Stimulated activated CD4-positive, alpha-beta T cell treated with anti-CD3 and anti-CD28 coated beads, Interleukin-4, amount 100 ng/mL, for 48 hours (primary cell): ENCODE measurements at places on chromosomes 6 and 20.

DNA sequence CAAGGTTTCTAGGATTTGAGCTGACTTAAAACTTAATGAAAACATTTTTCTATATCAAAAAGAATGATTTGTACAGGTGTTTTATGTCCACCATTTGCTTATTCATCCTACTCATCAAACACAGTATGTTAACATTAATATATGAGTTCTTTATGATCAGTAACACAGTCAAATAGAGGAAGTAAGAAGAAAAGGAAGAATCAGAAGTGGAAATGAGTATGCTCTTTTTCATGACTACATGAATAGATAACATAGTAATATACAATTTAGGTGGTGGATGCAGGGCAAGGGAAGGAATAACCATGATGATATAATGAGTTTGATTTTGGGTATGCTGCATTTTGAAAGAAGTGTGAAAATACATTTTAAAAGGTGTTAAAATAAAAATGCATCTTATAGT is 16.5 kb downstream of the KPNA5 start:
- no peak for DNase-seq

GRCh38 chr6:149184523-149184922 is 133.0 kb upstream of the TAB2 start:
- no peak for DNase-seq

GRCh38 chr20:61126369-61127195 is 125.5 kb upstream of the CDH4 start:
- no peak for DNase-seq

DNA sequence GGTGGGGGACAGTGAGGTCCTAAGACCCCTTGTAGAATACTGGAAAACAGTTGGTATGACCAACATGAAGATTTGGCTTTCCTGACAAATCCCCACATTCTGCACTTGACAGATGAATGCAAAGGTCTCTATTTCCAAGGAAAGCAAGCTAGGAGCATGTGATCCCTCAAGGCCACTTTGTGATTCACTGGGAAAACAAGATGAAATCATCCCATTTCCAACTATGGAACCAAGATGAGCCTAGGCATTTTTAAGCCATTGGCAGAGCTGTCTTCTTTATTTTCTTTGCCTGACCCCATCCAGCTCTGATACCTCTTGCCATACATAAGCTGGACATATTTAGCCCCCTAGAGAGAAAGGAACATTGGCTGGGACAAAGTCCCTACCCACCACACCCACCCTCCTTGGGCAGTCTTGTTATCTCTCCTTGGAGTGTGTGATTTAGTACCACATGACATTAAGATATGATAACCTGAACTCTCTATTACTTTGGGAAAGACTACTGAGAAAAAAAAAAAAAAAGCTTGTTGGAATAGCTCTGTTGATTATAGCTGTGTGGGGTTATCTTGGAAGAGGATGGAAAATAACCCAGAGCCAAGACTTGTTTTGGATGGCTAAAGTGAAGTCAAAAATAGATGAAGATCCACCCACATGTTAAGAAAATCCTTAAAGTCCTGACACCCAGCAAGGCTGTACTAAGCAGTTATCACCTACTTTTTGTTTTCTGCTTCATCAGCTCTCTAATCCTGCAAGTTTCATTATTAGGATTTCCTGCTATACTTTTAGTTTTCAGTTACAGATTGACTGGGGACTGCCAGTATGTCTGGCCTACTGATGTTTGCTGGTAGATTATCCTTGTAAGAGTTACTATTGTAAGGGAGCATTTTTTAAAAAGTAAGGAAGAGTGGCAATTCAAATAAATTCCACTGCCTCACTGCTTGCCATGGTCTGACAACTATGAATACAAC is 90.1 kb upstream of the PREP start:
- no peak for DNase-seq

GRCh38 chr6:14443629-14444268 is 326.2 kb downstream of the CD83 start:
- DNase-seq, result no peak

- no peak for DNase-seq
These were observed 399 bp upstream of the REPS1 start for GRCh38 chr6:138988469-138988834.

DNA sequence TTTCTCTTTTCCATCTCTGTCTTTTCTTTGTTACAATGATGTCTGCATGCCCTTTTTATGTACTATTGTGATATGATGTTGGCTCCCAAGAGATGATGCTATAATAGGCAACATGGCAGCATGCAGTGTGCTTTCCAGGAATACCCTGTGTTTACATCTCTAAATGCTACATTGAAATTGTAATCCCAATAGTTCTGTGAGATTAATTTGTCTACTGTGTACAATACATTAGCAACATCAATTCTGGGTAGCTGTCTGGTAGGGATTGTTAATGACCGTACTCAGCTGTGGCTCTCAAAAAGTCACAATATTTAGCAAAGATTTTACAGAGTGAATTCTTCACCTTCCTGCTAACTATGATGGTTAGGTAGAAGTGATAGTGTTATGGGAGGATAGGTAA is 225.6 kb upstream of the MMS22L start:
- no peak for DNase-seq

DNA sequence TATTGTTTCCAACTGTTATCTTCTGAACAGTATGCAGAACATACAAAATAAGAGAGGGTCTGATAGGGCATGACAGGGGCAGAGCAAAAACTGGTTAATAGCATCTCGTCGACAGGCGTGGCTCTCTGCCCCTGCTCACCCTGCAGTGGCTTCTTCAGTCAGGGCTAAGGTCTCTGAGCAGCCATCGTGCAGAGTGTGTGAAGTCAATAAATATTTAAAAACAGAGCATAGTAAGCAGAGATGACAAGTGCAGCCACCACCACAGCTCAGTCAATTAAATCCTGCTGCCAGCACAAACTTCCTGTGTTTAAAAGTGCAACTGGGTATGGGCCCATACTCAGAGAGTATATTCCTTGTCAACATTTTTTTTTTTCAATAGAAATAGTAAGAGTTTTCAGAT is 373.4 kb upstream of the AGPAT4 start:
- DNase-seq, result no peak

DNA sequence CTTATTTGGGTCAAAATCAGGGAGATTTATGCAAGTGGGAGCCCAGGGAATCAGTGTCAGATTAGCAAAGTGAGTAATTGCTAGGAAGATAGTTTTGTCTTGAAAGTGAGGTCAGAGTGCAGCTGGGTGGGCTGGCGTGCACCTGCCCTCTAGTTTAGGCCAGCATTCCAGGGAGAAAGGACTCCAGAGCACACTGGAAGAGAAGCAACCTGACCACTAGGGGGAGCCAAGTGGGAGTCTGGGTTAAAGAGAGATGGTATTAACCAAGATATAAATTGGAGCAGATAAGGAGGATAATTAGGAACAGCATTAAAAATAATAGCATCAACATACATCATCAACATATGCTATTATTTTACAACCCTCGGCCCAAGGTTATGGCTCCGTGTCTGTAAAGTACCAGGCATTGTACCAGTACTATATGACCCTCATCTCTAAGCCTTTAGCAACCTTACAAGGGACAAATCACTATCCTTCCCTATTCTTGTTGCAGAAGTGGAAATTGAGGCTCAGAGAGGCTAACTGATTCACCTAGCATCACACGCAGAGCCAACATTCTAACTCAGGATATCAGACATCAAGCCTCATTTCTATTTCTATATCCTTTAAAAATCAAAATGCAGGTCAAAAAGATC is 57.8 kb downstream of the SLC2A10 start:
- no peak for DNase-seq

DNA sequence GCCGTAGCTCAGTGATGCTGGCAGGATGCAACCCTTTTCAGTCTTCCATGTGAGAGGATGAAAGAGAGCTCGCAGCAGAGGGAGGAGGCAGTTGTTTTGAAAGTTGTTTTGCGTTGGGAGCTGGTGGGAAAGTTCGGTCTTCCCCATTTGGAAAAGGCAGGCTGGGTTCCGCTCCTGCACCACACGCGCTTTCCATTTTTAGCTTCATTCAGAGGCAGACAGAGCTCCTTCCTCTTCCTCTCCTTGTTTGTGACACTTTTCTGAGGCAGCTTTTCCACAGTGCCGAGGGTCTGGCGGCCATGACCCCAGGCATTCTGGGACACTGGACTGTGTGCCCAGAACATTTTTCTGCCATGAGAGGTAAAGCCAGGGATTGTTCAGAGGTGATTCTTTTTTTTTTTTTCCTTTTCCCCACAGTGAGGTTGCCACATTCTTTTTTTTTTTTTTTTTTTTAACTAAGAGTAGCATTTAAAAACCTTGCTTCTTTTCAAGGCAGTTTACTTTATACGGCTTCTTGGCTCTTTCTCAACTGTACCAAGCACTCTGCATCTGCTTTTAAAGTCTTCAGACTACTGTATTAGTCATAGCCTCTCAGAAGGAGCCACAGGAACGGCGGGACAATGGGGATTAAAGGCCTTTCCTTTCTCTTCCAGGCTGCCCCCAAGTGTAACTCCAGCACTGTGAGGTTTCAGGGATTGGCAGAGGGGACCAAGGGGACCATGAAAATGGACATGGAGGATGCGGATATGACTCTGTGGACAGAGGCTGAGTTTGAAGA is 1.6 kb downstream of the PRDM1 start:
- DNase-seq, result no peak

DNA sequence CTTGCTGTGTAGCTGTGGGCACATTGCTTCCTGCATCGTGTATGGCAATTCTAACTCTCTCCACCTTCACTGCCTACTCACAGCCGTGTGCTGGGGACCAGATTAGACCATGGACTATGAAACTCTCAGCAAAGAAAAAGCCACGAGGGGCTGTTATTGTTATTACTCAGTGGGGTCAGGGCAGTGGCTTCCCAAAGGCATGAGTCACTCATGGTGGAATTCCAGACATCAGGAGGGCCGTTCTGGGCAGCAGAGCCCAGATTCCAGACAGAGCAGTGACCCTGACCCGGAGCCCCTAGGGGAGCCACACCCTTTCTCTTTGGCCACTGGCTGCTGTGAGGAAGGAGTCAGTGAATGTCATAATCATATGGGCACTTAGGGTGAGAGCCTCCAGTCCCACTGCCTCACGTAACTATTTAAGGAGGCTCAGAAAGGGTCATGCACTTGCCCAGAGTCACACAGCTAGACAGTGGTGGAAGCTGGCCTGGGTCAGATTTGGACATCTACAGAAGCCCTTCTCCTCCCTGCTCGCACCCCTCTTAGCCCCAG is 22.2 kb upstream of the CCN5 start:
- no peak for DNase-seq

- no peak for DNase-seq
These were observed 4.8 kb upstream of the RBPJL start for GRCh38 chr20:45301824-45302271.

GRCh38 chr6:128966934-128967333 is 84.0 kb downstream of the LAMA2 start:
- DNase-seq, result no peak

DNA sequence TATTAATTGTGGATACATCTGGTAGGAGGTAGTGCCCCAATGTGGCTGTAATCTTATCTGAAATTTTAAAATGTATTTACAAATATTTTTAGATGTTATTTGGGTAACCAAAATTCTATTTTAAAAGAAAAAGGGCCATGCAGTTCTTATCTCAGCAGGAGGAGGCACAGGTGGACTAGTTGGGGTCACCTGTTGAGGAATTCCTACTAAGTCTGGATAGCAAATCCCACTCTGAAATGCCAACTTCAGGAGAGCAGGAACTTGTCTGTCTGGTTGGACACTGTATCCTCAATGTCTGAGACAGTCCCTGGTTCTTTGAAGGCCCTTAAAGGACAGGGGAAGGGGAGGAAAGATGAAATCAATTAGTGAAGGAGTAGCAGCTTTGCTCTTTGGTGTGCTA is 82.6 kb downstream of the EYA2 start:
- DNase-seq, result no peak

DNA sequence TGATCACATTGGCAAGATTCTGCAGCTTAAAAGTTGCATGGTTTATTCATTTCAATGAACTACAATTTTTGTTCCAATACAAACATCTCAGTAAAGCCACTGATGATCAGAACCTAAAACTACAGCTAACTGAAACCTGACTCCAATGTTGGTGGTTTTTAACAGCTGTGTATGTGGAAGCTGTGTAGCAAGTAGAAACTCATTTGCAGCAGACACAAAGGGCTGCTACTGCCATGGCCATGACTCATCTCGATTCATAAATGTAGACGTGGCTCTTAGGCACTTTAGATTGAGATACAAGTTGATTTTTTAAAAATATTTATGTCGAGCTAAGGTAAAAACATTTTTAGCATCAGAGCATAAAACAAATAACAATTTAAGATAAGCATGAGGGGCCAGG is 19.5 kb upstream of the MAP3K4 start:
- DNase-seq, result no peak

DNA sequence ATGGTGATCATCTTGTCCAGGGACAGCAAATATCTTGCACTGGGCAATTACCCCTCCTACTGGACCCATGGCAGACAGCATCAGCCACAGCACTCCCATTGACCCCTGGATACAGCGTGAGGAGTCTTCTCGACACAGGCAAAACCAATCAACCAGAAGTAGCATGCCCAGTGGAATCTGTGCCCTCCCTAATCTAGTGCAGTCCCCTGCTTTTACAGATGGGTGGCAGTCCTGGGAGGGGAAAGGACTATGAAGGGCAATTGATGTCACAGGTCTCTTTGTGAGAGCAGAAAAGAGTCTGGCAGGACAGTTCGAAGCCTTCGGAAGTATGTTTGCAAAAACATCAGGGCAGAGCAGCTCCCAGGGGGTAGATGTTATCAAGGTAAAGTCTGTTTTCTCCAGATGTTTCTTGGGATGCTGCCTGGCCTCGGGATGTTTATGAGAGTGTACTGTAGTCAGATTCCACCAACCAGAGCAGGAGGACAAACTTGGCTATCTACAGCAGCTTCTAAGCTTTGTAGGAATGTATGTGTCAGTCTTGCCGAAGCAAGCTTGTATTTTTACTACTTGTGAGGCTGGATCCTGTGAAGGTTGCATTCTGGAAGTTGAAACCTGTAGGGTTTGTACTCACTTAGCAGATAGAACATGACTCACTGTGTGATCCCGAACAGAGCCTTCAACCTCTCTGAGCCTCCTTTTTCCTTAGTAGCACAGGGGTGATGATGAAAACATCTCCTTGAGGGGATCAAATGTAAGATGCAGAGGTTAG is 63.0 kb upstream of the MYL9 start:
- DNase-seq, result no peak

GRCh38 chr20:44010162-44010704 is 95.6 kb downstream of the TOX2 start:
- no peak for DNase-seq

DNA sequence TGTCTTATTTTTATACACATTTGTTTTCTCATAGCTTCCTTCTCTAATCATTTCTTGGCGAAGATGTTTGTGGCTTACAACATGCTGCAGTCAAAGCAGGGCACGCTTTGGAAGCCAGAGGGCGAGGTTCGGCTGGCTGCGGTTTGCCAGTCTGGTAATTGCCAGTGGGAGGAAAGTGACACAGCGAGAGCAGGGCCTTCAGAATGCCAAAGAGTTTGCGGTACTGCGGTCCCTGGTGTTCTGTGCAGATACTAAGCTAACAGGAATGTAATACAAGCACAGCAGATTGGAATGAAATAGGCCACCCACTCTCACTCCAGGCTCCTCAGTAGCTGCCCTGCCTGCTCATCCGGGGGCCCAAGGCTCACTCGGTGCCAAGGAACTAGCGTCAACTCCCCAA is 58.7 kb upstream of the TGM3 start:
- DNase-seq, result no peak

- no peak for DNase-seq
These were observed 172.8 kb upstream of the SYNDIG1 start for GRCh38 chr20:24296477-24297261.
